CD4-positive, alpha-beta T cell treated with Interleukin-17A for 4 hours (primary cell): ENCODE measurements at places on chromosomes 5 and 9.
A peak's percentile ranks its signal among the peaks of the same experiment; 100 is the strongest.

DNA sequence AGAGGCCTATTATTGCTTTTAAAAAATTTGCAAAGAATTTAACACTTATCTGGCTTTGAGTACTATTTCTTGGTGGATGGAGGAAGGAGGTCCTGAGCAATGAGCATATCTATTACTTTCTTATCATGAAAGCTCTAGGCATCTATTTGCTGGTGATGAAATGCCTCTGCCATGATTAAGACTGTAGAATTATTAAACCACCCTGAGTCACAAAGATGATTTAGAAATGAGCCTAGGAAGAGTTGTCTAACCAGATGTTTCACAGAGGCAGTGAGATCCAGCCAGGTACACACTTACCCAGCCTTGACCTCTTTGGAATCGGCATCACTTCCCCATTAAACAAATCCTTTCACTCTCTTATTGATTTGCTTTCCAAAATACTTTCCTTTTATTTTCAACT lies 304.4 kb upstream of the KIF2A start:
- DNase-seq, result no peak

DNA sequence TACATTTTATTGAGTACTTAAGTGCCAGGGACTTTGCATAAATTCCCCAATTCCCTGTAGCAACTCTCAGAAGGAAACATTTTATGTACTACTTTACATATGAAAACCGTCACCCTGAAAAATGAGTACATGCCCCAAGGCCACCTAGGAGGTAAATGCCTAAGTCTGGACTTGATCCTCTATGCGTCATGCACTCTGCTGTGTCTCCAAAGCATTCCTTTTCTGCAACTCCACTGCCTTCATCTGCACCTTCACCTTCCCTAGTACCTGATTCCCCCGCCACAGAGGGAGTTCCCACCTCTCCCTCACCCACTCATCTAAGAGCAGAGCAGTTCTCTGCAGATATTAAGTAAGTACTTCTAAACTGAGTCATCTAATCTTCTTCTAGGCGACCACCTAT lies 75.2 kb upstream of the HRH2 start:
- no peak for DNase-seq

DNA sequence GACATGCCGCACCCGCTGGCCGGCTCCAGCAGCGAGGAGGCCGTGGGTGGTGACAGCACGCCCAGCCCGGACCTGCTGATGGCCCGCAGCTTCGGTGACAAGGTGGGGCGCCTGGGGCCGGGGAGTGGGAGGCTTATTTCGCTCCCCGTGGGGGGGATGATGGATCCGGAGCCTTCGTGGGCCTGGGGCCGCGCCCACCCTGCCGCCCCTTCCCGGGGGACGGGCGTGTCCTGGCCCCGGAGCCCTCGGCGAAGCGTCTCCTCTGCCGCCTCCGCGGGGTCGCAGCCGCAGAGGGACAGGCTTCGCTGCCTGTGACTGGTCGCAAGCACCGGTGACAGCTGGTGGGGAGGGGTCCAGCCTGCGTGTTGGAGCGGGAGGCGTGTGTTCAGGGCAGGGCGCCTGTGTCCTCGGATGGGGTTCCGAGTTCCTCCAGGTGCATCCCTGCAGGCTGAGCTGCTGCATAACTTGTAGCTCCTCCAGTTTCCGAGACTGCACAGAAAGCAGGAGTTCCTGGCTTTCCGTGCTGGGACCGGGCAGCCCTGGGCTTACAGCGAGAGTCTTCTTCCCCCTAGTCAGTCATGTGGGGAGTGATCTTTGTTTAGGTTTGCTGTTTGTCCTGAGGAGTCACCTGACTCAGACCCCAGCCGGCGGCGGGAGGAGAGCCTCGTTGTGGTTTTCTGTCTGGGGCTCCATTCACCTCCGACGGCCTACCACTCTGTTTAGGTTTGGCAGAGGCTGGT lies 666 bp downstream of the SNX30 start:
- peak; percentile 60 for DNase-seq

- no peak for DNase-seq
These were observed 11.4 kb upstream of the SPINK4 start for GRCh38 chr9:33228606-33229005.

- DNase-seq, result no peak
These were observed 61.5 kb upstream of the CPEB4 start for GRCh38 chr5:173826428-173827350.

DNA sequence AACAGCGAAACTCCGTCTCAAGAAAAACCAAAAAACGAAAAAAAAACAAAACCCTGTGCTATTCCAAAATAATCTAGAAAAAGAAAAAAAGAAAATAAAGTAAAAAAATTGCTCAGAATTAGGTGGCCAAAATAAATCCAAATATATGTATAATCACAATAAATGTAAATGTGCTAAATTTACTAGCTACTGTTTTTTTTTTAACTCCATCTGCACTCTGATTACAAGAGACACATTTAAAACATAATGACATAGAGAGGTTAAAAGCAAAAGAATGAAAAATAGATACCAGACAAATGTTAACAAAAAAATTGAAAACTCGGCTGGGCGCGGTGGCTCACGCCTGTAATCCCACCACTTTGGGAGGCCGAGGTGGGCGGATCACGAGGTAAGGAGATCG lies 66.1 kb downstream of the FGF1 start:
- DNase-seq, result no peak

GRCh38 chr5:56166671-56167385 lies 66.3 kb downstream of the ANKRD55 start:
- no peak for DNase-seq

- no peak for DNase-seq
These were observed 324.9 kb downstream of the NPR3 start for GRCh38 chr5:33035851-33036527.

- peak; percentile 54 for DNase-seq
These were observed 11.3 kb downstream of the RGS14 start for GRCh38 chr5:177368869-177369644.

- DNase-seq, result no peak
These were observed 264.2 kb downstream of the RAB3C start for GRCh38 chr5:58847041-58847440.

DNA sequence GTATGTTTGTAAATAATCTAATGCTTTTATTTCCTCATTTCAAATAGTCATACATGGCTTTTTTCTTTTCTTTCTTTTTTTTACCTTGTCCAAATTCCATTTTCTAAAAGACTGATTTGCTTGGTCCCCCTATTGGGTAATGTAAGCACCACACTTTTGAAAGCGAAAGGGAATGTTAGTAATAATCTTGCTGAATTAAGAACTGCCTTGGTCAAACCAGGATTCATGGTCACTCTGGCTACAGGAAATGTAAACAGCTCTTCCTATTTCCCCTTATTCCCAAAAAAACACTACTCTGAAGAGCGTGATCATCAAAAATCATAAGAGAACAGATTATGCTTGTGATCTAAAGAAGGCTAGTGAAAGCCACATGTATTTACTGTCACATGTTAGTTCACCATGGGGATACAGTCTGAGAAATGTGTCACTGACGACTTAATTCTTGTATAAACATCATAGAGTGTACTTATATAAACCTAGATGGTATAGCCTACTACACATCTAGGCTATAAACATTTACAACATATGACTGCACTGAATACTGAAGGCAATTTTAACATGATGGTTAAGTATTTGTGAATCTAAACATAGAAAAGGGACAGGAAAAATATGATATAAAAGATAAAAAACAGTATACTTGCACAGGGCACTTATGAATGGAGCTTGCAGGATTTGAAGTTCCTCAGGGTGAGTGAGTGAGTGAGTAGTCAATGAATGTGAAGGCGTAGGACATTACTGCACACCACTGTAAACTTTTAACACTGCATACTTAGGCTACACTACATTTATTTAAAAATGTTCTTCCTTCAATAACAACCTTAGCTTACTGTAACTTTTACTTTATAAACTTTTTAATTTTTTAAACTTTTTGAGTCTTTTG lies 75.3 kb downstream of the HMGCR start:
- no peak for DNase-seq

DNA sequence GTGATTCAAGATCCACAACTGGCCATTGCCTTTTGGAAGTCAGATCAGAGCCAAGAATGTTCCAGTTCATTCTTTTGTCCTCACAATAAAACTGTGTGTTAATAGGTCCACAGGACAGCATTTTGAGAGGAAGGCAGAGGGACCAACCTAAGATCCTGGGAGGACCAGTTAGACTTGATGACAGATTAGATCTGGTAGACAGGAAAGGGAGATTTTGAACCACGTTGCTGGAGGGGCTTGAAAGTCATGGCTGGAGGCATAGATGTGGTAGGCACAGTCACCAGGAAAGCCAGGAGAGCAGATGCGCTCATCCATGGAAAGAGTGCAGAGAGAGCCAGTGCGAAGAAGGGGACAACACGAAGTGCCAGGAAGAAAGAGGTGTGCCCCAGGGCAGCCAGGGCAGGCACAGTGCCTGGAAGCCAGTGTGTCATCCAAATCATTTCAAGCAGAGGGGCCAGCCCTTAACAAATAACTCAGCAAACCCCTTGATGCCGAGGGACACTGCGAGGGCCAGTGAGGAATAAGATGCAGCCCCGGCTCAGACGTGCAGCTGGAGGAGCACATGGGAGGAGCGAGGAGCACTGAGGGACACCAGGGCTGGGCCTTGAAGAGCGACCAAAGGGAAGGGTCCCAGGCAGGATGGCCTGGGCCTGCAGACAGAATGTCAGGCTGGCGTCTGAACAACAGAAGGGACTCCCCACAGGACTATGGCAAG lies 12.8 kb upstream of the SLC2A8 start:
- DNase-seq, result no peak

GRCh38 chr5:112356178-112356956 lies 62.7 kb downstream of the EPB41L4A start:
- DNase-seq, result no peak

GRCh38 chr9:131722255-131722654 lies 17.6 kb downstream of the RAPGEF1 start:
- no peak for DNase-seq

GRCh38 chr9:107779731-107780130 lies 290.2 kb upstream of the KLF4 start:
- no peak for DNase-seq

DNA sequence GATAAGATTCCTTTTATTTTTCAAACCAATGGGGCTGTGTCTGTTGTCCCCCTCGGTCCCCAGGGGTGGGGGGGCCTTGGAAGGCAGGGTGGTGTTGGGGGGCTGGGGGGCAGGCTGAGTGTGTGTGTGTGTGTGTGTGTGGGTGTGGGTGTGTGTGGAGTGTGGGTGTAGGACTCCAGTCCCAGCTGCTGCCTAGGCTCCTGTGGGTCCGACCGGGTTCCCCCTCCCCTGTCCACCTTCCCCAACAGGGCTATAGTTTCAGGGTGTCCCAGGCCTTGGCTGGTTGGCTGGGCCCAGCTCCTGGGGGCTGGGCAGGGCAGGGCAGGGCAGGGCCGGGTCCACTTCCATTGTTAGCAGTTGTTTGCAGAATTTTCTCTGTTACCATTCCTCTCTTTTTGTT lies 2.1 kb upstream of the NFX1 start:
- no peak for DNase-seq

- no peak for DNase-seq
These were observed 1428.2 kb downstream of the CDH12 start for GRCh38 chr5:21424907-21425306.

GRCh38 chr5:132546108-132546507 lies 2.8 kb upstream of the IL5 start:
- no peak for DNase-seq
